ENCODE measurements at places on chromosomes 3 and 15. TPM values are rescaled to one million over a fixed set of nuclear protein-coding genes. Genes with fewer than 3 reads are reported as not detected.

DNA sequence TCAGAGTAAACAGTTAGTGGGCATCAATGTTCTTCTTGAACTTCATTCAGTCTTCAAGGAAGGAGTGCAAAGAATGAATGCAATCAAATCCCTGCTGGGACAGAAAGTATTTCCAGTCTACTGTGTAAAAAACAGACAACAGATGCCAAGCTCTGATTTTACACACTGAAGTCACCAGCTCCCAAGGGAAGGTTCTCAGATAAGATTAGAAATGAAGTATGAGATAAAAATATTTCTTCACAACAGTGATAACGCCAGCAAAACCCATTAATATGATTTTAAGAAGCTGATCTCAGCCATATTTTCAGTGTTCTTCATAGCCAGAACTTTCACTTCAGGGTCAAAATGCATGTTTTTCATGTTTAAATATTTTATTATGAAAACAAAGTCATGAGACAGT, 265.6 kb downstream of the CTNNB1 start:
- DNase-seq = no peak

DNA sequence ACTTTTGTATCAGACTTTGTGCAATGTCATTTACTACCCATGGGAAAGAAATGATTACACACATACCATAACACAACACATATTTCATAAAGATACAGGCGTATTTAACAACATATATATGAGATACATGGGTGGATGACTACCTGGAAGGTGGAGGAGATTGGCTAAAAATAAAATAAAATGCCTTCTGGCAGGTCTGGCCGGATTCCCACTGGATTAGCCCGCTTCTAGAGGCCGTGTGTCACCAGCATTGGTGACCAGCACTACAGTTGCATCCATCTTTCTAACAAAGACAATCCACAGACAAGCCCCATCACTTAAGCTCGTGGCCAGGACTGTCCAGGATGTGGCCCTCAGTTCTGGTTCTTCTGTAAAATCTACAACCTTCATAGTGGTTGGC, 21.0 kb upstream of the SEC22A start:
- DNase-seq = no peak

GRCh38 chr3:120798346-120798745, 55.8 kb downstream of the GTF2E1 start:
- no peak for DNase-seq

KAT2B gene
- total RNA-seq = 5.6 TPM

DNA sequence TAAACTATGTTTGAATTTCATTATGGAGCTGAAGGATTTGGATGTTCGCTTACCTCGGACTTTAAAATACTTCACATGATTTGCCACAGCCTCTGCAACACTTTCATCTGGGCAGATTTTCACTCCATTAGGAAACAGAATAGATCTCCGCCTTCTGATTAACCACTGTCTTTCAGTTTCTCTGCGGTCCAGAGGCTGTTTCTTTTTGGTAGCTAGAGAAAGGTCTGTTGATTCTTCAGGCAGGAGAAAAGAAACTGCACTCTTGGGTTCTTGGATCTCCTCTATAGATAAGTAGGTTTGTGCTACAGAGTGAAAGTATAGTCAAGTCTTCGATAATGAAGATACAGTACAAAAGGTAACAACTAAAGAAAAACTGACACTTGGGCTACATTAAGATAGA, 844 bp downstream of the IMPG2 start:
- DNase-seq = no peak
